ENCODE measurements at places on chromosomes 1 and 21.

- DNase-seq = no peak
Measured at GRCh38 chr1:27956761-27957160, 3.0 kb upstream of the XKR8 start.

DNA sequence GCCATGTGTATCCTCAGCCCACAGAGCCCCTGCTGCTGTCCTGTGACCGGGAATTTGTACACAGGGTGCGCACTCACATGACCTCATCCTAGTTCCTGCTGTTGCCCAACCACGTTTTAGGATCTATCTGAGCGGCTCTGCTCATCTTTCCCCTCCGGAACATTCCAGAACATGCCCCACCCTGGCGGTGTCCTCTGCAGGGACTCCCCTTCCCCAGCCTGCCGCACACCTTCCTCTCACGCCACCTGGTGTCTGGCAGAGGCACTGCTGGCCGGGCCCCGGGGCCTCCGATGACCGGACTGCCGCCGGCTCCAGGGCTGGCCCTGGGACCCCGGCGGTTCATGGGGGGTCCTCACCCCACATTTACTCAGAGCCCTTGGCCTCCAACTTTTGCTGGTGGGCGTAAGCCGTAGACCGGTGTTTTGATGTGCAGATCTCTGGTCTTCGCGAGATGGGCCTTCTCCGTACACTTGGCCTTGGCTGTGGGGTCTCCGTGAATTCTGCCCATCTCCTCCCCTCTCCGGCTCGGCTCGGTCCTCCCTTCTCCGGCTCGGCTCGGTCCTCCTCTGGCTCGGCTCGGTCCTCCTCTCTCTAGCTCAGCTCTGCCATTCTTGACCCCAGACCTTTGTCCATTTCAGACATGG is 29.5 kb downstream of the ARHGEF16 start:
- no peak for DNase-seq

- DNase-seq = peak; percentile 79
Measured at GRCh38 chr21:36203603-36203889, 46.9 kb downstream of the DOP1B start.

DNA sequence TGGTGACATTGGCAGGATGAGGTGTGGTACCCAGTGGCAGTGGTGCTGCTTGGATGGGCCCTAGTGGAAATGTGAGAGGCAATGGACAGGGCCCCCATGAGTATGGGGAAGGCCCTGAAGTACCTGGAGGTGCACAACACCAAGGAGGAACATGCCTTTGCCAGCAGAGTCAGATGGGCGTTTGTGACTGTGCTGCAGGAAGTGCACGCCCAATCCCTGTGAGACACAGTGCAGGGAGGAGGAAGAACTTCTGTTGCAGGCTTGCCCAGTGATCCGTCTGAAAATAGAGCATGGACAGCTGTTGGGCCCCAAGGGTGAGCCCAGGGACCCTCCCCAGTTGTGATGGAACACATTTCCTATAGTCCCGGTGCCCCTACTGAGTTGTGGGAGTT is 42.7 kb downstream of the GJA5 start:
- no peak for DNase-seq

DNA sequence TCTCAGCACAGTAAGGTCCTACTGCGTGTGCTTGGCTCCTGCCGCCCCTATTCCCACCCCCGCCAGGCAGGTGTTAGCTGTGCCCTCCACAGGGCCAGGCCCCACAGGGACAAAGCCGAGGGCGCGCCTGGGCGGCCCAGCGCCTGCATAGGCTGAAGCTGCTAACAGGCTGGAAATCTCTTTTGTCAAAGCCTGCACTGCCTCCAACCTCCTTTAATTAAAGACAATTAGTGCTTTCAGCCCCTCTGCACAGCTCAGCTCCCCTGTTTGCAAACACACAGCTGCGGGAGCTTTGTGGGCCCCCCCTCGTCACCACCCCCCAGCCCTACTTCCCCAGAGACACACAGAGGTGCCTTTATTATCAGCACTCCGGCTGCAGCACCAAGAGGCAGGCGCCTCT is 95.9 kb downstream of the EPHB2 start:
- no peak for DNase-seq

DNA sequence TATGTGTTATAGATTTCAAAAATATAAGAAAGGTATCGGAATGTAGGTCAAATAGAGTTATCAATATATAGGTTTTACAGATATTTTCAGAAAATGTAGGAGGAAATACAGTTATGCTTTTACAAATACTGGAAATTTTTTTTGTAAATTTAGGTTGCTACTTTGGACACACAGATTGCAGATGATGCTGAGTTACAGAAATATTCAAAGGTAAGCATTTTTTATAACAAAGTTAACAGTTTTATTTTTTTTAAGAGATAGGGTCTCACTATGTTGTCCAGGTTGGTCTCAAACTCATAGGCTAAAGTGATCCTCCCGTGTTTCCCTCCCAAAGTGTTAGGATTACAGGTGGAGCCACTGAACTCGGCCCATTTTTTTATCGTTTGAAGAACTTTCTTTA is 66.0 kb downstream of the PATJ start:
- no peak for DNase-seq

DNA sequence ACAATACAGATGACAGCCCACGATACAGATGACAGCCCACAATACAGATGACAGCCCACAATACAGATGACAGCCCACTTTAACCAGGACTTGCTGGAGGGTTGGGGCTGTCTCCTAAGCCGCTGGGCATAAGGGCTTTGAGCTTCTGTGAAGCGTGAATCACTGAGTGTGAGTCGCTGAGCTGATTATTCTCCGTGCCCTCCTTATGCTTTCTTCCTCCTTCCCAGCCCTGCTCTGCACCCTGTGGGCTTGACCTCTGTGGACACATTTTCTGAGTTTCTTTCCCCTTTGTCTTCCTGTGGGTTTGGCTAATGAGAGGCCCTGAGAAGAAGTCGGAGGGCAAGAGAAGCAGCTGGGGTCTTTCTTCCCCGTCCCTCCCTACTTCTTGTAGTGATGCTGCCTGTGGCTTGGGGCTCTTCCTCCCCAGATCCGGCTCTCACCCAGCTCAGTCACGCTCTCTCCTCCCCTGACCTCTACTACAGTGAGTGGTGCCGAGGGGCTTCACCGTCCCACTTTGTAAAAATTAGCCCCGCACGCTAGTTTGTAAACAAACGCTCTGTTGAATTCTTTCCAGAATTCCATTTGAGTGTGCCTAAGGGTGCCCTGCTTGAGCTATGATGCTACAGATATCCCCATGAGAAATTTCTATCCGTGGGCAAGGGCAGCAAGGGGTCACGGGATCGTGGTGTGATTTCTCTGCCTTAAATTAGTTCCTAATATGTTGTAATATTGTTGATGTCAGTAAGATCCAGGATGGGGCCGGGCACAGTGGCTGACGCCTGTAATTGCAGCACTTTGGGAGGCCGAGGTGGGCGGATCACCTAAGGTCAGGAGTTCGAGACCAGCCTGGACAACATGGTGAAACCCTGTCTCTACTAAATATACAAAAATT is 46.4 kb upstream of the SOD1 start:
- DNase-seq = peak; percentile 31

- no peak for DNase-seq
Measured at GRCh38 chr1:30444850-30445249, 278.5 kb downstream of the MATN1 start.

GRCh38 chr1:37725851-37726613 is 33.7 kb downstream of the CDCA8 start:
- DNase-seq = no peak

DNA sequence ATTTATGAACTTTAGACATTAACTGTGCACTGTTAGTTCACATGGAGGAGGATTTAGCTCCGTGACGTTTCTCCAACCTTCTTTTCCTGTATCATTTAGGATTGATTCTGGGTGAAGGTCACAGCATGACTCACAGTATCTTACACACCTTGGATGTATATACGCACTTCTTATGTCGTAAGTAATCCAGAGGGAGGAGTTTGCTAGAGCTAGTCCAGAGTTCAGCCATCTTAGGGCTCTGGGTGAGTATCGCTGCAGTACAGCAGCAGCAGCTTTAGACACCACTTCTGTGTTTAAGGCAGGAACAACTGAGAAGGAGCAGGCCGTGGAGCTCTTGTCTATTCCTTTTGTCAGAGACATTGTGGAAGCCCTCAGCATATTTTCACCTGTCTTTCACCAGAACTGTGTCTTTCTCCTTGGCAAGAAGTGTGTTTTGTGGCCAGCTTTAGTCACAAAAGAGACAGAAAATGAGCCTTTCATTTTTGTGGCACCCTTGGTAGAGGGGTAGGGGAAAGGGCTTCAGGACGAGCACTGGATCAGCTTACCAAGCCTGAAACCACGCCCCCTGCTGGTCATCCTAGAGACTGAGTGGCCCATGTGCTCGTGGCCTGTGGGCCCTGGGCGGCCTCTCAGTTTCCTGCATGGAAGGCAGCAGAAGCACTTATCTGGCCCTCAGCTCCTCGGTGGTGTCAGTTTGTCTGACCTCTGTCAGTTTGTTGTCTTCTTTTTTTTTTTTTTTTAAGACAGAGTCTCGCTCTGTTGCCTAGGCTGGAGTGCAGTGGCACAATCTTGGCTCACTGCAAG is 64.0 kb downstream of the ADARB1 start:
- no peak for DNase-seq

GRCh38 chr1:169933984-169934725 is 40.5 kb upstream of the SCYL3 start:
- DNase-seq = peak; percentile 22

GRCh38 chr1:10149231-10149630 is 61.1 kb upstream of the KIF1B start:
- no peak for DNase-seq

DNA sequence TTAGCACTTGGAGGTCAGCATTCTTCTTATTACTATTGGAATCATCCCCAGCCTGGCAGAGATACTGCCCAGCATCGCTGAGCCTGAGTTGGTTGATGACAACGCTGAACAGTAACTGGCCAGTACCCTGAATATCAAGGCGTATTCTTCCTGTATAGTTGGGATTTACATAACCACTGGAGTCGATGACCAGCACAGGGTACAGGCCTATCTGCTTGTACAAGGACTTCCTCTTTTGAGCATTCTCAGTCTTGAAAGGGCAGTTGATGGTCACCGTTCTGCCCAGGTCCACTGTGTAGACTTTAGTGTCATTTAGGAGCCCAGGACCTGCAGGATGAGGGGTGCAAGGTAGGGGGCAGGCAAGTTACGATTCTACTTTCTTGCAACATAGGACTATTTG is 8.8 kb downstream of the PIGR start:
- no peak for DNase-seq

GRCh38 chr1:34618381-34618780 is 136.5 kb upstream of the GJB5 start:
- DNase-seq = no peak

- no peak for DNase-seq
Measured at GRCh38 chr21:17688912-17689874, 76.5 kb upstream of the BTG3 start.

DNA sequence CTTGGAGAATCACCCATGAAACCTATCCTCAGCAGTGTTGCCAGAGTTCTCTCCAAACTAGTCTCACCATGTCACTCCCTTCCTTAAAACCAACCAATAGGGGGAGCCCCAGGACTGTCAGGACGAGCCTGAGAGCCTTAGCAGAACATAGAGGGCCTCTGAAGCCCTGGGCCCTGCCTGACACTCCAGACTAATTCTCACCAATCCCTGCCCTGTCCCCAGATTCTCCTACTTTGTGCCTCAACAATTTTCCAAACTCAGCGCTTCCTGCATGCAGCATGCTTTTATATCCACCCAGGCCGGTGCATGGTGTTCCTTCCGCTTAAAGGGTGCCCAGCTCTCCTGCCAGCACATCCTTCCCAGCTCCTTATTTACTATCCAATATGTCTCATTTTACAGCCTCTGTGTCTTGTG is 42.7 kb downstream of the HSD3B1 start:
- no peak for DNase-seq

DNA sequence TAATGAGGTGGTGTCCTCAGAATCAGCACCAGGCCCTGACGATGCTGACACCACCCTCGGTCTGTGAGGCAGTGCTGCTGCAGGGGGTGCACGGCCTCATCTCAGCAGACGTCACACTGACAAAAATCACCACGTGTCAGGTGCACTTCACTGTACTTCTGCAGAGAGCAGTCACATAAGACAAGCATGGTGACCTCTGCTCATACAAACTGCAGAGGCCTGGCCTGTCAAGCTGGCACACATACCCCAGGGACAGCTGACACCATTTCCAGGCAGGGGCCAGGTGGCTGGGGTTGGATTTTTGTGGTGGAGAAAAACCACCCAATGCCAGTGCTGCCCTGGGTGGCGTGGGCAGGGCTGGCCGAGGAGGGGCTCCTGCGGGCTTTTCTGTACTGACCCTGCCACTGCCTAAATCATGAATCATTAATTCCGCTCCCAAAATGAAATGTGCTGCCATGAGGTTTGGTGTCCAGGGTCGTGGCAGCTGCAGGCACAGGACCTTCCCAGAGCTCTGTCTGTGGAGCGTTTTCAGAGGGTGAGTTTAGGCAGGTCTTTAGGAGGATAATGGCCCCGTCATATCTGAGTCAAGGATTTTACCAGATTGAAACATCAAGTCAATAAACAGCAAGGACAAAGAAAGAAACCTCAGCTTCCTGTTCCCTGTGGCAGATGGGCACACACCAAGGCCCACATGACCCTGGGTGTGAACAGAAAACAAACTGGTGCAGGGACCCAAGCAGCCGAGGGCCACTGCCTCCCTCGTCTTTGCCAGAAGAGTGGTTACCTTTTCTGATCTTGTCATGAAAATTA is 33.4 kb upstream of the GPR153 start:
- no peak for DNase-seq

DNA sequence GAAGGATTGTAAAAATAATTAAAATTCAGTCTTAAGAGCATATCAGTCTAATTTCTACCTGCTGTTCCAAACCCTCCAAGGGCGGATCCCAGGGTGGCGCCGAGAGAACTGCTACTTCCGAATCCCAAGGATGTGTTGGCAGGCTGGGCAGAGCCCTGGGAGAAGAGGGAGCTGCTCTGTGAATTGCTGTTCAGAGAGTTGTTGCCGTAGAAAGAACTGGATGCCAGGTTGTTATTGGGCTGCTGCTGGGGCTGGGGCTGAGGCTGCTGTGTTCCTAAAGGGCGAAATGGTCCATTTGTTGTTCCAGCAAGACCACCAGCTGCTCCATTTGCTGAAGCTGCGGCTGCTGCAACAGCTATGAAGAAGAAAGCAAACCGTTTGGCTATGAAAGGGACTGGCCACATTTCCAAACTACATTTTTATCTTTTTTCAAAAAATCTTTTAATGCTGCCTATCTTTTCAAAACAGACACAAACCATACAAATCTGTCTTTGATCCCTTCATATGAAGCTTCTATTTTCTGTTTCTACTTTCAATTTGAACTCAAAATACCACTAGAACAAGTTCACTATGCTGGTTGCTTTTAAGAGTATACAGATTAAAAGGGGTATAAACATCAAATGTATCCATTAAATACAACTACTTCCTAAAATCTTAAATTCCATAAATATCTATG is 57.5 kb upstream of the SDC3 start:
- DNase-seq = no peak
